ENCODE measurements at places on chromosomes 2 and 18.
A peak's percentile ranks its signal among the peaks of the same experiment; 100 is the strongest.

GRCh38 chr18:13539050-13539449 is 187.3 kb downstream of the FAM210A start:
- no peak for DNase-seq

- peak; percentile 79 for DNase-seq
Measured at GRCh38 chr2:201257956-201258665, 2.2 kb upstream of the CASP8 start.

GRCh38 chr2:185239491-185239890 is 499.1 kb upstream of the FSIP2 start:
- no peak for DNase-seq

GRCh38 chr2:17800693-17801458 is 15.4 kb upstream of the MSGN1 start:
- no peak for DNase-seq

GRCh38 chr18:53411511-53411910 is 813.0 kb downstream of the MBD2 start:
- DNase-seq = no peak

DNA sequence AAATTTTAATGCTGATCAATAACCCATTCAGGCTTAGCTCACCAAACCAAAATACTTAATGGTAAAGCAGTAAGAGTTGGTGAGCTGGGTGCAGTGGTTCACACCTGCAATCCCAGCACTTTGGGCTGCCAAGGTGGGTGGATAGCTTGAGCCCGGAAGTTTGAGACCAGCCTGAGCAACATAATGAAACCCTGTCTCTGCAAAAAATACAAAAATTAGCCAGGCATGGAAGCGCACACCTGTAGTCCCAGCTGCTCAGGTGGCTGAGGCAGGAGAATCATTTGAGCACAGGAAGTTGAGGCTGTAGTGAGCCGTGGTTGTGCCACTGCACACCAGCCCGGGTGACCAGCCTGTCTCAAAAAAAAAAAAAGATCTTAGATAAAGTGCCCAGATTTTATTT is 35.7 kb upstream of the MPP4 start:
- no peak for DNase-seq

- no peak for DNase-seq
Measured at GRCh38 chr2:237590272-237591140, at the start of gene RAB17. Gene RAB17, minus strand, starts transcription at chr2:237590734. Its CDS starts 4,580 bp downstream, at chr2:237586154.
